ENCODE measurements at places on chromosomes 2 and 18.

- DNase-seq: no peak
Observed at GRCh38 chr2:220125551-220125950, 498.1 kb downstream of the SLC4A3 start.

- no peak for DNase-seq
Observed at GRCh38 chr2:210663631-210664089, 107.3 kb downstream of the CPS1 start.

GRCh38 chr2:24984912-24985311, 13.2 kb upstream of the DNAJC27 start:
- DNase-seq: no peak

- DNase-seq: no peak
Observed at GRCh38 chr2:98715812-98716451, 15.0 kb downstream of the MGAT4A start.

GRCh38 chr2:201358684-201359083, 1.5 kb upstream of the FLACC1 start:
- DNase-seq: peak; percentile 42

- DNase-seq: no peak
Observed at GRCh38 chr2:233355916-233356315, 1.6 kb downstream of the DGKD start.

- no peak for DNase-seq
Observed at GRCh38 chr2:71261534-71261933, 34.6 kb upstream of the PAIP2B start.

DNA sequence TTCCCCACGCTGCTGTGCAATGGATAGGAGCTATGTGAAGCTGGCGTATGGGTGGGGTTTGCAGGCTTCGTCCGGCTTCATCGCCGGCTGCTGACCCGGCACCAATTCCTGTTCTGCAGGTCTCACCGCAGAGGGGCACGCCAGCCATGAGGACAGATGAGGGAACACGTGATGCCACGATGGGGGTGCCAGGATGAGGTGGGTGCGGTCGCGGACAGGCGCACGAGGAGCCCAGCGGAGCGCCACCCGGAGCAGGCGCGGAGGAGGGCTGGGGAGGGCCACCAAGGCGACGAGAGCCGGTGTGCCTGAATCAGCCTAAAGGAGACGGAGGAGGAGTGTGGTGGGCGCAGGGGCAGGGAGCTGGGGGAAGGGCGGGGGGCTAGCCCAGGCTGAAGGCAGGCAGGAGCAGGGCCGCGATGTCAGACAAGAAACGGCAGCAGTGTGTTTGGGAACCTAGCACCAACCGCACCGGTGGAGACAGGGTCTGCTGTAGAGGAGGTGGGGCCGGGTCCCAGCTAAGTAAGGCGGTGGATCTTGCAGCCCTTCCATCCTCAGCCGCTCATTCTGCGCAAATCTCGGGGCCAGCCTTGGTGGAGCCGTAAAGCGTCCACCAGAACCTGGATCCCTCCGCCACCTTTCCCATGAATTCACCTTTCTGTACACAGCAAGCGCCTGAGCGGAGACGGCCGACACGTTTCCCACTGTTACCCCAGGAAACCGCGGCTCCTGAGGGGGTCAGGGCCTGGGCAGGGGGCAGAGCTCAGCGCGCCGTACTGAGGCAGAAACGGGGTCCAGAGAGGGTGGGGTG, 17.0 kb upstream of the CD8A start:
- peak; percentile 36 for DNase-seq

GRCh38 chr2:198478361-198478760, 674.0 kb downstream of the PLCL1 start:
- DNase-seq: no peak

GRCh38 chr2:58649756-58650155, 408.6 kb upstream of the FANCL start:
- no peak for DNase-seq

DNA sequence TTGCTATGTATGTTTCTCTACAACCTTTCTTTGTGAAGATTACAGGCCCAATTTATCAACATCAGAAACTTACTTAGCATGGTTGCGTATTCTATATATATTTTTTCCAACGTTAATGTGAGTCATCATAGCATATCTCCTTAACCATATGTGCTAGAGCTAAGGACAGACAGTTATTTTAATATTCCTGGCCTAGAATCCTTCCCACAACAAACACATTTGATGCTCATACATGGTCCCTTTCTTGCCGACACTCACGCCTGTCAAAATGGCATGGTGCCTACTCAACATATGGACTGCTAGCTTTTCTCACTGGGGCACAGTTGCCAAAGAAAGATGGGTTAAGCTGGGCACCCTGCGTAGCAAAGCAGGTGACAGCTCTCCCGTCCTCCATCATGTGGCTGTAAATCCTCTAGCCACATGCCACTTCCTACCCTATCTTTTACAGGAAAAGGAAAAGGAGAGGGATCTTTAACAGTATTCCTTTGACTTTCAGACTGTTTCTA, 75.2 kb upstream of the GALNT5 start:
- no peak for DNase-seq

GRCh38 chr2:100178085-100178788, 35.8 kb upstream of the AFF3 start:
- DNase-seq: peak; percentile 7

GRCh38 chr2:110858135-110858725, 125.9 kb downstream of the ACOXL start:
- peak; percentile 57 for DNase-seq

DNA sequence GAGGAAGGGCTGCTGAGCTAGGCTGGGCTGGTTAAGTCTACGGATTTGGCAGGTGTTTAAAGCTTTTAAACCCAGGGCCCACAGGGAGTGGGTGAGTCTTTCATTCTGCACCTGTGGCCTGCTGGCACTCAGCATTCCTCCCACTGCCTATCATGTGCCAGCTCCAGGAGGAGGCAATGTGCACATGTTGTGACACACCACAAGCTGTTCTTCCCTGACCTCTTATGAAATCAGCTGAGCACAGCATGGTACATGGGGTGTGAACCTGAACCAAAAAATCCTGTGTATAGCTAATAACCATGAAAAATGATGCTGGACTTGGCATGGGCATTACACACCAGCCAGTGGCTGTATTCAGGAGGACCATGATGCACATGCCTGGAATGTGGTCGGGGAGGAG, 297.9 kb upstream of the MMADHC start:
- DNase-seq: no peak

DNA sequence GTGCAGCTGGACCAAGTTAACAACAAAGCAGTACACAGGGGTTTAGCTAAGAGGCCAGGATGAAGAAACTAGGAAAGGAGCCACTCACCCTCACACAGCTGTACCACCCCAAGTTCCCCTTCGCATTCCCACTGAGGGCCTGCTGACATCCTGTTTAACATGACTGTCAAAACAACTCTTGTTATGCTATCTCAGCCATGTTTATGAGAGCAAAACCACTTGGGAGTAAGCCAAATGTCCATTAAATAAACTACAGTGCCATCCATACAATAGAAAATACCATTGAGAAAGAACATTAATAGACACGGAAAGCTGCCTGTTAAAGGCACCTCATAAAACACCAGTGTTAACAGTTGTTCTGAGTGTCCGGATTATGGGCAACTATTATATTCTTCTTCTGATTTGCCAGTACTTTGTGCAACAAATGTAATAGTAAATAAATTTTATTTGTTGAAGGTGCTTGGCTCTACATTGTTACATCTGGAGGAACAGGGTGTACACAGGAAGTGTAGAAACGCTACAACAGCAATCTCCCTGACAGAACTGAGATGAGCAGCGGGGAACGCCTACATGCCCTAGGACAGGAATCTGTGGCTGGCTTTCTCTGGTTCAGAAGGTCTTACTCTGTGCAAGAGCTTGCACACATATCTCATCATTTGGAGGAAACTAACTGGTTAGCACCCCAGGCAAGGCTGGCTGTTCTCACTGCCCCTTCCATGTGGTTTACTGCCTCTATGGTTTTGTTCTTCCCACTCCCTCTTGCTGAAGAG, 85.6 kb downstream of the EHD3 start:
- no peak for DNase-seq

GRCh38 chr18:77249569-77250500, at the start of gene GALR1:
Gene GALR1, plus strand, starts transcription at chr18:77249848. Its CDS starts 701 bp downstream, at chr18:77250549.
- no peak for DNase-seq

DNA sequence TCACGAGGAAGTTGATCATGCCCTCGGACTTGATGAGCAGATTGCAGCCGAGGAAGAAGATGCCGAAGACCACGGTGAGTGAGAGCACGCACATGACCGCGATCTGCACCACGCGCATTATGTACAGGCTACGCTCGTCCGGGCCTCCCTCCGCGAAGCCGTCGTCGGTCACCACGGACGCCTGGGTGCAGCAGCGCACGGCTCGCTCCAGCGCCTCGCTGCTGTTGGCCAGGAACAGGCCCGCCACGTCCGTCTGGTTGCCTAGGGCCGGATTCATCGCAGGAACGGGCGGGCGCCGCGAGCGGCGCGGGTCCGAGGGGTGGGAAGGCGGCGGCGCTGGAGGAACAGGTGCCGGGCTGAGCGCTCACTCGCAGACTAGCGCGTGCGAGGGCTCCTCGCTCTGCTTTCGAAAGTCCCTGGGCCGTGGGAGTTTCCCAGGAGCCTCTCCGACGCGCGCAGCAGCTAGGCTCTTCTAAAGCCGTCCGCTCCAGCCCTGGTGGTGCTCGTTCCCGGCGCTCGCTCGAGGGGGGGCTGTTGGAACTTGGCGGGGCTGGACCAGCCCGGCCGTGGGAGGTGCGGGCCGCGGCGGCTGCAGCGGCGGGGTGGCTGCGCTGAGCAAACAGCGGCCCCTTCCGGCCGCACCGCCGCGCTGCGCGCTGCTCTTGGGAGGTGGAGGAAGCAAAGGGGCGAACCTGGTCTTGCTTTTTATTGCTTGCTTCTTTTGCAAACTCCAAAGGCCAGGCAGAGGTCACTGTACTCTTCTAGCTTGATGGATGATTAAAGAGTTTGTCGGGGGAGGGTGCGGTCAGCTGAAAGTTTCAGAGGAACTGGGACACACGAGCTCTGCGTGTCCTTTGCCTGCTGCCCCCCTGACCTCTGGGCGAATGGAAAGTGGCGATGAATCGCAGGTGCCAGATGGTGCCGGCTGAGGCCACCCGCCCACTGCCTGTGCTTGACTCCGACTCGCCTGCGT, at the start of gene RPRM:
RPRM (minus strand) TSS at position 474 of the 973 bp plus-strand sequence; CDS start at position 277, 197 bp downstream.
- DNase-seq: peak; percentile 31

GRCh38 chr2:70941701-70942100, 6.0 kb downstream of the ATP6V1B1 start:
- DNase-seq: no peak

GRCh38 chr2:120133572-120134244, 89.5 kb downstream of the TMEM185B start:
- no peak for DNase-seq

DNA sequence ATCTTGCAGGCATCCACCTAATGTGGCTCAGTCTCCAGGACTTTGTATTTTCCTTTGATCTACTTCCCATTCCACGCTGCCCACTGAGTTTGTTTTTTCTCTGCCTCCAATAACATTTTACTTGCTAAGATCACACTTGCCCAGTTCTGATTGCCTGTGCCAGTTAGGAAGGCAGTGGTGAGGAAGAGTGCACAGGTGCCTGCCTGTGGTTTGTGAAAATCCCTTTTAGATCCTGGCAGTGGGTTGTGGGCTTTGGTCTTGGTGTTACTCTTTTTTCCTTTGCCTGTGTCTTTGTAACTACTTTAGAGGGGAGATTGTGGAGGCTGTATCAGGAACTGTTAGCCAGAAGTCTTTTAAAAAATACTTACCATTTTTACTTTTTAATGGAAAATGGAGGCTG, 36.9 kb upstream of the KCNG2 start:
- DNase-seq: no peak

GRCh38 chr2:216539791-216540241, 41.2 kb downstream of the RPL37A start:
- no peak for DNase-seq

DNA sequence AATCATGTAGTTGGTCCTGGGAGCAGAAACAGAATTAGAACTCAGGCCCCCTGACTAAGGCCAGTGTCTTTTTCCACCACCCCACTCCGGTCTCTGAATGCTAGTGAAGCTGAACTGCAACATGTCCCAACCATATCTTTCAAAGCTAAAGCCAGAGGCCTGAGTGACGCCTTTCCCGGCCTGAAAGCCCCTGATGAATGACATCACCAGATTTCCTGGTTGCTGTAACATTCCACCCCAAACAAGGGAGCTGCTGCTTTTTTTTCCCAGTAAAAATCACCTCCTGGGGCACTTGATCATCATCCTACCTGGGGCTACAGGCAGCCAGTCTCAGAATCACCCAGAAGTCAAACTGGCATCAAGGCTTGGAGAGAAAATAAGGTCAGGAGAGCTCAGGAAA, 162.7 kb downstream of the ARL4C start:
- DNase-seq: no peak

GRCh38 chr2:101737478-101738255, 40.2 kb downstream of the MAP4K4 start:
- no peak for DNase-seq

- no peak for DNase-seq
Observed at GRCh38 chr2:241813644-241814392, 4.8 kb downstream of the NEU4 start.

DNA sequence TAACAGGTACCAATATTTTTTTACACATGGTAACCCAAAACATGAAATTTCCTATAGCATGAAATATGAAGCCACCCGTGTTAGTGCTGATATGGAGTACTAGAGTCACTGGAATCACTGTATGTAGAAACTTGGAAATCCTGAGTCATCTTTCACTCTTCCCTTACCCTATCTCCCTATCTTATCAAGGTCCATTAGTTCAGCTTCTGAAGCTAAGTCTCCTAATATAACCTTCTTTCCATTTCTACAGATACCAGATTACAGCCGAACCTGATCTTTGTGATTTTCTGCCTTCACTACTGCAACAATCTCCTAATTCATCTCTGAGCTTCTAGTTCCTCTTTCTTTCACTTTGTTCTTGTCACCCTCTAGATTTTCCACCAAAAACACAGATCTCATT, 59.0 kb downstream of the SEPTIN10 start:
- DNase-seq: no peak

GRCh38 chr18:55343396-55344073, 244.5 kb downstream of the TCF4 start:
- DNase-seq: no peak

- DNase-seq: no peak
Observed at GRCh38 chr2:161010503-161011015, 149.7 kb upstream of the TANK start.

- no peak for DNase-seq
Observed at GRCh38 chr2:209976698-209977385, 25.6 kb upstream of the RPE start.

DNA sequence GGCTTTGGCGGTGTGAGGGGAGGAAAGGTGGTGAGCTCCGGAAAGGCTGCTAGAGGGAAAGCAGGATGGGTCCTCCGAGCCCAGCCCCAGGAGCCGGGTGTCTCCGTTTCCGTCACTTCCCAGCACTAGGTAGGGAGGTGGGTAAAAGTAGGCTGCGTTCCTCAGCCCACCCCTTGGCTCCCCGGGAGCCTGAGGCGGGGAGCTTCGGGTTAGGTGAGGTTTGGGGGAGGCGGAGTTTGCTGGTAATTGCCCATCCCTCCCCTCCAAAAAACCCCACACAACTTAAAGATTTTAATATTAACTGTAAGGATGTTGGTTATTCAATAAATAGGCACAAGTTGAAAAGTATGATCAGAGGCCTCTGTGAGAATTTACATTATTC, 552 bp upstream of the ATF2 start:
- DNase-seq: no peak

All from T-helper 1 cell (primary cell).